Globus pallidus (tissue), 1 donor: ENCODE measurements at places on chromosomes 16 and 17.

- DNase-seq: no peak
Observed at GRCh38 chr16:80158766-80159165, 382.0 kb upstream of the DYNLRB2 start.

GRCh38 chr16:70661918-70662641 is 15.7 kb downstream of the IL34 start:
- no peak for DNase-seq

GRCh38 chr17:40597156-40597555 is 31.9 kb upstream of the CCR7 start:
- DNase-seq: no peak

- no peak for DNase-seq
Observed at GRCh38 chr16:50789757-50790156, 47.9 kb downstream of the CYLD start.

DNA sequence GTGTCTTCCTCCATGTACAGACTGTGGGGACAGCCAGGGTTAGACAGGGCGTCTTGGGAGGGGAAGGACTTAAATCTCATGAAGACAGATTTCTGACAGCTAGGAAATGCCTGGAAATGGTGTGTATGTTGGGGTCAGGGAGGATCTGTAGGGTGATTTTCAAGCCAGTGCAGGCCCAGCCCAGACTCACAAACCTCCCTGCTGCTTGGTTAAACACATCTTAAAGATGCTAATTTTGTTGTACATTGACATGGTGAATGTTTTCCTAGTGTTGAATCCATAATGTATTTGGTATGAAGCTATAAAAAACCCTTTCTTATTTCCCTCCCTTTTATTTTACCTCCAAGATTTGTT is 238.3 kb downstream of the CCDC182 start:
- DNase-seq: no peak

- DNase-seq: no peak
Observed at GRCh38 chr17:55332296-55333041, 67.7 kb downstream of the HLF start.

DNA sequence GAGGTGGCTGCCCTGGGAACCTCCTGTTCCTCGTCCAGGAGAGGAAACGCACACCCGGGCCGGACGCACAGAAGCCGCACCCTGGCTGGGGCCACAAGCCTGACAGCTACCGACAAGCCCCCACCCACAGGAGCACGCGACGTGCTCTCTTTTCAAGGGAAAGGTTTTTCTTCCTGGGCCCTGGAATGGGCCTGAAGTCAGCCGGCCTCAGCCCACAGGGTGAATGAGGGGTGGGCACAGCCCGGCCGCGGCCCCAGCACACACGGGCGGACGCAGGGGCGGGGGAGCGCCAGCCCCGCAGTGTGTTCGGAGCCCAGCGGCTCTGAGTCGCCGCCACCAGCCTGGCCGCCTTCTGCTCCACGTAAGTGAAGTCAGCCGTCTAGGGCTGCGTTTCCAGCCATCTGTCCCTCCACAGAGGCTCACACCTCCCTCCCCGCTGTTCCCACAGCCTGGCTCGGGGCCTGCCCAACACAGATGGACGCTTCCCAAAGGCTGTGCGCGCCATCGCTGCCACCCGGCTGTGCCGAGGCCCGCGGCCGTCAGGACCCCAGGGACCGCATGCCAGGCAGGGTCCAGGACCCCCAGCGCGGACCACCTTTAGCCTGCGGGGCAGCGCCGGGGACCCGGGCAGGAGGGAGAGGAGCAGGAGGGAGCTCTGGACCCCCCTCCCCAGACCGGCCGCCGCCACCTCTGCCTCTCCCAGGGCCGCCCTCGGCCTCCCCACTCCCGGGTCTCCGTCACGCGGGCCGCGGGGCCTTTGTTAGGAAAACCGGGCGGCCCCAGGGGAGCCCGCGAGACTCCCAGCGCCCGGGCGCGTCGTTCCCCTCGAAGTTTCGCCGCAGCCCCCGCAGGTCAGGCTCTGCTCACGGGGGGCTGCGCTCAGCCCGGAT is 36.8 kb downstream of the CBFA2T3 start:
- no peak for DNase-seq

- no peak for DNase-seq
Observed at GRCh38 chr16:17538927-17539326, 68.2 kb upstream of the XYLT1 start.

DNA sequence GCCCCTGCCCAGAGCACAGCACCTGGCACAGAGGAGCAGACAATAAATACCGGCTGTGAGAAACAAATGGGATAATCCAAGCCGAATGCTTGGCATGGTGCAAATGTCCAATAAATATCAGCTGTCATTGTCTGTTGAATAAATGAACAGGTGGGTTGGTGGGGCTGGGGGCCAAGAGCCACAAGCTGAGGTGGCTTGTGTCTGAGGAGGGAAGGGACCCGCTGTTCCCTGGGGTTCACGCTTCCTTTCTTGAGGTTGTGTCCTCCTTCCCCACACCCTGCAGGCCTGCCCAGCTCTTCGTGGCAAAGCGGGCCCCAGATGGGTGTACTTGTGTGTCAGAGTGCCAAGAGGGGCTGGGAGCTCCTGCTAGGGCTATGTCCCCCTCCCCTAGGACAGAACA is 38.6 kb downstream of the ARHGAP27 start:
- no peak for DNase-seq

DNA sequence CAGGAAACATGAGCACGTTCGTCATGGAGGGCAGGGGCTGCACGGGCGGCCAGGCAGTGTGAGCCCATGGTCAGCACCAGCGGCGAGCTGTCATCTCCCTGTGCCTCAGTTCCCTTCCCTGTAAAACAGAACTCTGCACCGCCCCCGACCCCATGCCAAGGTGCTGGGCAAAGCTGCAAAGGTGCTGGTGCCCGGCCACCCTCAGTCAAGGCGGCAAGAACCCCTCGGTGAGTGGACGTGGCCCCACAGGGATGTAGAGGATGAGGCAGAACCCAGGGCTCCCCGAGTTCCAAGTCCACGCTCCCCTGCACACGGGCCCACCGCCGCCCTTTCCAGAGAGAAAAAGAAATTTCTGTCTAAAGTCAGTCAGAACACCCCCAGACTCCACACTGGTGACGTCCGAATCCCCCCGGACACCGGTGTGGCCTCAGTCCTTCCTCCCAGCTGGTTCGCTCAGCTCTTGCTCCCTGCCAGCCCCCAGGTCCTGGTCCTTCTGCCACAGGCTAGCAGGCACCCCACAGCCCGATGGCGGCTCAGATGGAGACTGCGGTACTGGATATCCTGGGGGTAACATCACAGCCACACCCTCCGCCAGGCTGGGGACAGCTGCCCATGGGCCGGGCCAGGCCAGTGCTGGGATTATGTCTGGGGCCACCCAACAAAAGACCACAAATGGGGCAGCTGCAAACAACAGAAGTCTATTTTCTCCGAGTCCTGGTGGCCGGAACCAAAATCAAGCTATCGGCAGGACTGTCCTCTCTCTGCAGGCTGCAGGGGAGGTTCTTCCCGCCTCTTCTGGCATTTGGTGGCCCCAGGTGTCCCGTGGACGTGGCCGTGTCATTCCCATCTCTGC is 14.4 kb upstream of the BAHCC1 start:
- DNase-seq: peak; percentile 66

DNA sequence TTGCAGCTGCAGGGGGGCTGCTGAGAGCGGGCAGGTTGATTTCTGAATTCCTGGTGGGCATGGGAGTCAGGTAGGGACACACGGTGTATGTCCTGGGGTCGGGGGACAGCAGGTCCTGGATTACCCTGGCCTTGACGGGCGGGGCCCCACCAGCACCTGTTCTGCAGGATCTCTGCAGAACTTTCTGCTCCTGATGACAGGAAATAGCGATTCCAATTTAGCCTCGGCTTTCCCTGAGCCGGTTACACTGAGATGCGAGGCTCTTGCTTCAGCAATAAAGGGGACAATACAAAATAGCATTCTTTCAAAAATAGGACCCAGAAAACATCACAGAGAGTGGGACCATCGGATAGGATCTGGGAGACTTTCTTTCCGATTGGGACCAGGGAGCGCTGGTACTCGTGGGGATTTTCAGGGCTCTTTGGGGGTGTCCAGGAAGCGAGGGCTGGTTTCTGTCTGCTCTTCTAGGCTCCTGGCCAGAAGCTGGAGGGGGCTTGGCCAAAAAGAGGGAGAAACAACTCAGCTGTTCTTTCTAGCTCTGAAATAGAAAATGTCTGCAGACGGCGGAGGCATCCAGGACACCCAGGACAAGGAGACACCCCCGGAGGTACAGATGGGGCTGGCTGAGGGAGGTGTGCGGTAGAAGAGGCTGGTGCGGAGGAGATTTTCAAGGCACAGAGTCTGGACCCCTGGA is 642 bp downstream of the ZNF205 start:
- no peak for DNase-seq

GRCh38 chr17:73553311-73553710 is 90.9 kb downstream of the SDK2 start:
- no peak for DNase-seq
